ENCODE measurements at places on chromosomes 16 and 17. TPM values are rescaled to one million over a fixed set of nuclear protein-coding genes. Genes with fewer than 3 reads are reported as not detected.

Gene KRTAP17-1
- polyA plus RNA-seq, result not detected

DNA sequence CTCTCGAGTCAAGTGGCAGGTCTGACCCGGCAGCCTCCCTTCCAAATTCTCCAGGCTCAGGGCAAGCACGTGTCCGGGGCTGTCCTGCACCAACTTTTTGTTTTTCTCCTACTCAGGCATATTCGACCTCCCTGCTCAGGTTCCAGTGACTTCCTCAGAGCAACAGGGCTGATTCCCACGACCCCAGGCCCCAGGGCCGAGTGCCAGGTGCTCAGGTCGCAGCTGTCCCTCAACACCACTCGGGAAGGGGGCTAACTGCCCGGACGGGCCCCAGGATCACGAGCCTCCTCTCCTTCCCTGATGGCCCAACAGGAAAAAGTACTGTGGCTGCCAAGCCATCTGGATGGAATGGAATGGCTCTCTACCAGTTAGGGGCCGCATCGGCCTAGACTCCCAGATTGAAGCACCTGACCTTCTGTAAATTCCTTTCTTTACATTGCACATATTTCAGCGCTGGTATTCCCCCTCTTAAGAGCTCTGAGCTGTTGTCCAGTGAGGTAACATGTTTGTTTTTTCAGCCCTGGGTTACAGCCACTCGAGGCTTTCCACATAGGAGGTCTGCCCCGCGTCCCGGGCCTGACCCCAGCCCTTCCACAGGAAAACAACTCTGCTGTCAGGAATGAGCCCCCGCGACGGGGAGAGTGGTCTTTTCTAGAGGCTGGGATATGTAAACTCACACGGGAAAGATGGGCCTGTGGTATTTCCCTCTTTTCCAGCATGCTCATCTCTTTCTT is 25.0 kb downstream of the NXN start:
- peaks cover 2% of the 10 kb centered on the region for H3K36me3 ChIP-seq
- DNase-seq, result no peak
- H3K4me1 ChIP-seq, result no peaks in the 10 kb centered on the region
- peak overlapping the region; percentile 67 for H3K27ac ChIP-seq
- no peak overlapping the region for H3K4me3 ChIP-seq

DNA sequence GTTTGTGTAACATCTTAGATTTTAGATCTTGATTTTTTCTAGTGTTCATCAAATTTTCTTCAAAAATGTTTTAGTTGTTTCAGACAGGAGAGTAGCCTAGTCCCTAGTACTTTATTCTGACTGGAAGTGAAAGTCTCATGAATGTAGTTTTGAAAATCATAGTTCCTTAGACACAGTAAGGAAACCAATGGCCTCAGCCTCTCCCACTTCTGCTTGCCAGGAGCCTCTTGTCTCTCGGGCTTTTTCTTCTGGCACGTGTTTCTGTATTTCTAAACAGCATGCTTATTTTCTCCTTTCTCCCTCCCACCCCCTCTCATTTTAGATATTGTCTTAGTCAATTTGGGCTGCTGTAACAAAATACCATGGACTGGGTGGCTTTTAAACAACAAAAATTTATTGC is 9.8 kb downstream of the SLFN5 start:
- H3K4me1 ChIP-seq, result no peaks in the 10 kb centered on the region
- H3K4me3 ChIP-seq, result no peak overlapping the region
- no peaks in the 10 kb centered on the region for H3K36me3 ChIP-seq

- H3K27ac ChIP-seq, result peak within 1 kb of the TSS; percentile 78
- no peaks in the 10 kb centered on the region for H3K4me1 ChIP-seq
- peaks cover 5% of the 10 kb centered on the region for H3K27me3 ChIP-seq
Measured at GRCh38 chr16:1981398-1981836, at the start of gene NOXO1. NOXO1 (minus strand) TSS chr16:1981469; CDS start chr16:1981179, 290 bp downstream.

Gene TPSG1
- 9.2 TPM for polyA plus RNA-seq

Gene CES1
- polyA plus RNA-seq, result 34.3 TPM

All from small intestine (tissue), 16 donors.